ENCODE measurements at places on chromosomes 2 and 18. TPM values are rescaled to one million over a fixed set of nuclear protein-coding genes. Genes with fewer than 3 reads are reported as not detected.

AQP12A gene
- not detected for total RNA-seq

DNA sequence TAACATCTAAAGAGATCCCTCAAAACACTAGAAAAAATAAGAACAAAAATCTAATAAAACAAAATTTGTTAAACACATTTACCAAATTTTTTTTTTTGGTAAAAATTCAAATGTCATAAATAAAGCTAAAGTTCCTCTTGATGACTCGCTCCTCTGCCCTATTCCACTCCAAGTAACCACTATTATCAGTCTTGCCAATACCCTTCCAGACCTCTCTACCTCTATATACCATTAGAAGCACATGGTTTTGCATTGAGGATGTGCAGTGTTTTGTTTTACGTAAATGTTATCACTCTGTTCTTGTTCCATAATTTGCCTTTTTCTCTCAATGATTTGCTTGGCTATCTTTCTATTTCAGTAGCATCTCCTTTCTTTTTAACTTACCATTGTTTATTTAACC is 10.9 kb downstream of the IL1B start:
- peak; percentile 27 for DNase-seq
- no peak overlapping the region for H3K27ac ChIP-seq
- H3K27me3 ChIP-seq = no peaks in the 10 kb centered on the region
- no peak overlapping the region for H3K4me3 ChIP-seq
- H3K36me3 ChIP-seq = no peaks in the 10 kb centered on the region
- H3K4me1 ChIP-seq = peaks cover 8% of the 10 kb centered on the region

GRCh38 chr18:59788791-59789106 is 91.5 kb upstream of the CCBE1 start:
- peaks cover 13% of the 10 kb centered on the region for H3K4me1 ChIP-seq
- no peak for DNase-seq
- no peaks in the 10 kb centered on the region for H3K36me3 ChIP-seq
- no peak overlapping the region for H3K4me3 ChIP-seq

DNA sequence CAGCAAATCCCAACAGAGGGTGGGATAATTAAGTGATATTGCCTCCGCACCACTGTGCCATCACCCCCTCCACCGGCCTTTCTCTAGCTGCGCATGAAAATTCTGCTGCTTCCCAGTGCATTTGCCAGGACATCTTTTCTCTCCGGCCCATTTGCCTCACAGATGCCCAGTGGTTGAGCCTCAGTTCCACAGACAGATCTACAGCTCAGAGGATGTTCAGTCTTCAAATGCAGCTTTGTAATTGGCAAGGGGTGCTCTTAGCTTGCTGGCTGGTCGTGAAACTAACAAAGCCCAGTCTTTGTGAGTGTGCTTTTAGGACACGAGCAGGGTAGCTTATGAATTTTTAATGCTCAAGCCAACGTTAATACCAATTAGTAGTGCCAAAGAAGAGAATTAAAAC is 253.3 kb upstream of the REV1 start:
- no peak overlapping the region for H3K4me3 ChIP-seq
- DNase-seq = no peak
- no peaks in the 10 kb centered on the region for H3K36me3 ChIP-seq
- H3K4me1 ChIP-seq = no peaks in the 10 kb centered on the region

GRCh38 chr2:85269959-85270358 is 57.8 kb downstream of the TGOLN2 start:
- H3K27me3 ChIP-seq = no peaks in the 10 kb centered on the region
- peaks cover 5% of the 10 kb centered on the region for H3K4me1 ChIP-seq
- DNase-seq = no peak
- H3K27ac ChIP-seq = no peak overlapping the region
- no peaks in the 10 kb centered on the region for H3K36me3 ChIP-seq

- no peaks in the 10 kb centered on the region for H3K36me3 ChIP-seq
- H3K27me3 ChIP-seq = no peaks in the 10 kb centered on the region
- no peak overlapping the region for H3K27ac ChIP-seq
- H3K4me1 ChIP-seq = 0 out of 2 replicates have a peak, but pooled peaks cover 14% of the 10 kb centered on the region
- DNase-seq = peak; percentile 70
Observed at GRCh38 chr18:45384137-45384961, 230.9 kb upstream of the SLC14A2 start.

- H3K36me3 ChIP-seq = no peaks in the 10 kb centered on the region
- peaks cover 18% of the 10 kb centered on the region for H3K4me1 ChIP-seq
- H3K27ac ChIP-seq = no peak overlapping the region
- peak; percentile 68 for DNase-seq
Observed at GRCh38 chr2:144372410-144373080, 147.4 kb downstream of the ZEB2 start.

- no peaks in the 10 kb centered on the region for H3K4me1 ChIP-seq
- no peaks in the 10 kb centered on the region for H3K27me3 ChIP-seq
- DNase-seq = no peak
- no peak overlapping the region for H3K4me3 ChIP-seq
- no peak overlapping the region for H3K27ac ChIP-seq
Observed at GRCh38 chr2:201559067-201559710, 84.1 kb downstream of the TMEM237 start.
